ENCODE measurements at places on chromosomes 11 and 22.

GRCh38 chr11:33910958-33911339 lies 19.1 kb upstream of the LMO2 start:
- DNase-seq, result no peak

DNA sequence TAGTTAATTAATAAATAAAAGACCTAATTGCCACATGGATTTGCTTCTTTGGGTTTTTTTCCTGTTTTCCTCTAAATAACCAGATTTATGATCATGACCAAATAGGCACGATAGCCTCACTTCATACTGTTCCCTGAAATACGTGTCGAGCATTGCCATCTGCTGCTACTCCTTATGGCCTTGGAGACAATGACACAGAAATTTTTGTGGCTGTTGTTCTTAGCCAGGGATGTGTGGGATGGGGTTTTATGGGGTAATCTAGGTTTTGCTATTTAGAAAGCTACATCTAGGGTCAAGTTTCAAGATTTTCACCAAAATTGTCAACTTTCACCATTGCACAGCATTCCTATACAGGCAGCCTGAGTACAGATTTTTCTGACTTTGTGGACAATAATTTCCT lies 145.2 kb downstream of the DBX1 start:
- no peak for DNase-seq

DNA sequence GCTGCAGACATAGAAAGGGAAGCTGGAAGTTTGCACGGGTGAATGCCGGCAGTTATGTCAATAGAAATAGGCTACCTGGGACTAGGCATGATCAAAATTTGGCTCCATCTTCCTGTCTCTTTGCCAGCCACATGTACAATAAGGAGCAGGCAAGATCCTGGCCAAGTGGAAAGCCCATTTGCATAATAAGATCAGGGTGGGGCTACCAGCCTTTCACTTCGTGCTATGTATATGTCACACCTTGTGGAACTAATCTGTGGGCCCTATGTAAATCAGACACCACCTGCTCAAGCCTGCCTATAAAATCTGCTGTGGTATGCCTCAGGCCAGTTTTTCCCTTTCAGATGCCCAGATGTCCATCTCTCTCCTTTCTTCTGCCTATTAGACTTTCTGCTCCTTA lies 79.3 kb upstream of the DRD2 start:
- no peak for DNase-seq

- no peak for DNase-seq
Measured at GRCh38 chr22:27240298-27241075, 561.1 kb downstream of the MN1 start.

- DNase-seq, result no peak
Measured at GRCh38 chr11:111512296-111513239, at the start of gene BTG4. BTG4 (minus strand) TSS chr11:111512386; CDS start chr11:111498776, 13,610 bp downstream.

DNA sequence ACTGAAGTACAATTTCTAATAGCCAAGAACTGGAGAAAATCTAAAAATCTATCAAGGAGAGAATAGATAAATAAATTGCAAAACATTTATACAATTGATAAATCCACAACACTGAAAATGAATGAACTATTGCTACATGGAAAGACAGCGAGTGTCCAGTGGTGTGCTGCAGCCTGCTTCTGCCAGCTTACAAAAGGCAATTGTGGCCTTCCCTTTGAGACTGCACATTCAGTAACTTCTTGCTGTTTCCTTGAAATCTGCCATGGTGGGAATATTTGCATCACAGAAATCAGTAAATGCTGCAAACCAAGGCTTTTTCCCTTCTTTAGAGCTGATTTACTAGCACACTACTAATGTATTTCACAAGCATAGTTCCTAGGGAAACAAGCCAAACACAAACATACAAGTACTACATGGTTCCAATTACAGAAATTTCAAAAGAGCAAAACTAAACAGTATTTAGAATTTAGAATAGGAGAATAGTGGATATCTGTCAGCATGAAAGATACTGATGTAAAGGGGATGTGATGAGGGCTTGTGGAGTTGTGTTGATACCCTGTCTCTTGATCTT lies 76.9 kb upstream of the TRIM77 start:
- DNase-seq, result no peak

GRCh38 chr22:46934746-46935491 lies 172.5 kb downstream of the TBC1D22A start:
- peak; percentile 57 for DNase-seq

DNA sequence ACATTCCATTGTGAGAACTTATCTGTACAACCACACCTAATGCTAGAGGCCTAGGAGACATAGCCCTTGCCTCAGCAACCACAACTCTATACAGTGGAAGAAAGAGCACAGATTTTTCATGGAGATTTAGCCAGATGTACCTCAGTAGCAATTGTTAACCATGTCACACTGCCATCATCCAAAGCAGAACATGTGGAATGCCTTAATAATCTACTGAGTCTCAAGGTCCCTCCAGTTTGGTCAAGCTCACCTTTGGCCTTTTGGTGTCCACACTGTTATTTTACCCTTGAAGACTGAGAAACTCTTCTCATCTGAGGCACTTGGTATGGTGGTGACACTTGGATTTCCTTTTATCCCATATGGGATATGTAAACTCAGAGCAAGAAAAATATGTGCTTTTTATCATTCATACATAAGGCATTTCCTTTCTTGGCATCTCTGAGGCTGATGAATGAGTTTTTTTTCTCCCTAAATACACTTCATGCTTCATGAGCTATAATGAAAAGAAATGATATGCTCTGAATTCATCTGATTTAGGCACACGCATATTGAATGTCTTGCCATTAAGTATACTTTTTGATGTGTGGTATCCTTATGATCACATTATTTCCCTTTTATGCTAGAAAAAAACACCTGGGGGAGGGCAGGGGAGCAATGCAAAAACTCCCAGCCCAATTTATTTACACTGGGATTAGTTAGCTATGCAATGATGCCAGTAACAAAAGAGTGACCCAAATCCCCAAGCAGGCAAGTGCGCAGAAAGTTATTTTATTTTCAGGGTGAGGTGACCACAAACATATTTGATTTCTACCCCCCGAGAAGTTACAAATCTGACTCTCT lies 63.3 kb upstream of the ME3 start:
- DNase-seq, result peak; percentile 92

GRCh38 chr22:45155050-45155840 lies 8.5 kb upstream of the NUP50 start:
- no peak for DNase-seq

DNA sequence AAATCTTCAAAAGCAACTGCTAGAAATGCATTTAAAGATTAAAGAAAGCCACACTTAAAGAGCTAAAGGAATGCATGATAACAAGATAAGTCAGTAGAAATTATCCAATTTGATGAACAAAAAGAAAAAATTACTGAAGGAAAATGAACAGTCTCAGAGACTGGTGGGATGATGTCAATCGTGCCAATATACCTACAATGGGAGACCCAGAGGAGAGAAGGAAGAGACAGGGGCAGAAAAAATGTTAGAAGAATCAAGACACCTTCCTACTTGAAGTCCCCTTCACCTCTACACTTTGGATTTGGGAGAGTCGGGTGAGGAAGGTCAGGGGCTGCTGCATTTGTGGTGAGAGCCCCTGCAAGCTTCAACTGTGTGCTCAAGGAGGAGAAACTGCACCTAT lies 216.3 kb downstream of the BUD13 start:
- no peak for DNase-seq

- DNase-seq, result no peak
Measured at GRCh38 chr11:16911186-16911585, 103.0 kb downstream of the PLEKHA7 start.

GRCh38 chr11:72405009-72405408 lies 29.3 kb downstream of the CLPB start:
- no peak for DNase-seq

GRCh38 chr11:117510646-117511045 lies 183.0 kb downstream of the CEP164 start:
- no peak for DNase-seq

DNA sequence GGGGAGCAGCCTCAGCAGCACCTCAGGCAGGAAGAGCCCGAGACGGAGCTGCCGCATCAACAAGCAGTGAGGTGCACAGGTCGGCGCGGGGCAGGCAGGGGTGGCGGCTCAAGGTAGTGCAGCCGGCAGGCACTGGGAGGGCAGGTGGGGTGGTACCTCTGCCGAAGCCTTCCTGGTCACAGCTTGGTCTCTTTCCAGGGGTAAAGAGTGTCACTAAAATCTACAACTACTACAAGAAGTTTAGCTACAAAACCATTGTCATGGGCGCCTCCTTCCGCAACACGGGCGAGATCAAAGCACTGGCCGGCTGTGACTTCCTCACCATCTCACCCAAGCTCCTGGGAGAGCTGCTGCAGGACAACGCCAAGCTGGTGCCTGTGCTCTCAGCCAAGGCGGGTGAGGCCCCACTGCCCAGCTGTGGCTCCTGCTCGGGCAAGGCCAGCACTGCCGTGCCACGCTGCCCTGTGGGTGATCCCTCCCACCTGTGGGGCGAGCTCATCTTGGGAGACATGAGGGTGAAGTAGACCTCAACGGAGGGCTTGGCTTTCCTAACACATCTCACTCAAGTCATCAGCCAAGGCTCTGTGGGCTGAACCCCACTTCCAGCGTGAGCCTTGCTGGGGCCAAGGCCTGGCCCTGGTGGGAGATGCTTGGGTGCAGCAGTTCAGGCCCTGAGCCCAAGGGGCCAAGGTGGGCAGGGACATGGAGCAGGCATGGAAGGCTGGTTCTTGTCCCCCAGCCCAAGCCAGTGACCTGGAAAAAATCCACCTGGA lies 13.6 kb downstream of the GATD1 start:
- no peak for DNase-seq

GRCh38 chr11:33266393-33267215 lies 9.4 kb downstream of the HIPK3 start:
- peak; percentile 31 for DNase-seq

DNA sequence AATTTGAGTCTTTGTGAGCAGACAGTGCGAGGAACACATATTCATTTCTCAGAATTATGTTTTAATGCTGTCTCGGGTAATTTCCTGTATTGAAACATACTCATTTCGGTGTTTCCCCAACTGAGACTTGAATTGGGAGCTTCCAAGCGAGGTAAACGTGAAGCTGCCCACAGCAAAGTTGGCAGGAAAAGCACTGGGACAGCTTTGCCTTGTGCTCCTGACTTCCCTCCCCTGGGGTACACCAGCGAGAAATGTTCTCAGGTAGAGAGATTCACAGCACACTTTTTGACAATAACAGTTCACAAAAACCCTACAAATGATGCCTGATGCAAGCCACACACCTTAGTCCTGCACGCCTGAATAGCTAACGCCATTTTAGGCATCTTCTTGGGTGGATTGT lies 3.1 kb downstream of the HTR3B start:
- DNase-seq, result no peak

GRCh38 chr11:122248939-122249338 lies 132.9 kb upstream of the BLID start:
- DNase-seq, result no peak

GRCh38 chr22:49025791-49026493 lies 801.7 kb downstream of the BRD1 start:
- DNase-seq, result no peak

- DNase-seq, result no peak
Measured at GRCh38 chr22:20157430-20158183, 6.8 kb upstream of the CCDC188 start.

DNA sequence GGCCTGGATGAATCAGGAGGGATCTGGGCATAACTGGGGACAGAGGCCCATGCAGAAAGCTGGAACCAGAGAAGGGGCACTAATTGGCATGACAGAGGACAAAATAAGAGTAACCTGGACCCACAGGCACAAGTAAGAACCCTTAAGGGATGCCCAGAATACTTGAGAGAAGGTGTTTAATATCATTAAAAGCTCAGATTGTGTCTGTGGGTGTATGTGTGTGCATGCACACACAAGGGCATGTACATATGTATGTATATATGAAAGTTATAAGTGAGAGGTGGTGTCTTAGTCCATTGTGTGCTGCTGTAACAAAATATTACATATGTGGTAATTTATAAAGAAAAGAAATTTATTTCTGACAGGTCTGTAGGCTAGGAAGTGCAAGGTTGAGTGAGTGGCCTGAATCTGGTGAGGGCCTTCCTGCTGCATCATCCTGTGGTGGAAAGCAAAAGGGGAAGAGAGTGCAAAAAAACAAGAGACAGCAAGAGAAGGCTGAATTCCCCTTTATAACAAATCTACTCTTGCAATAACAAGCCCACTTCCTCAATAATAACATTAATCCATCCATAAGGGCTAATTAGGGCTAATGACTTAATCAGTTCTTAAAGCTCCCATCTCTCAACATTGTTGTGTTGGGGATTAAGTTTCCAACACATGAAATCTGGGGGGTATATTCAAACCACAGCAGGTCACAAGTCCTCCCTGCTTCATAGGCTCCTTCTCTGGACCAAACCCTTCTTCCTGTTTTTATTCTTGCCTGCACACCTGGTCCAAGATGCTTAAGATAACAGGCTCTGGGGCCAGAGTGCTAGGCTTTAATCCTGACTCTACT lies 68.3 kb upstream of the POU2AF2 start:
- no peak for DNase-seq

GRCh38 chr22:20219667-20220628 lies 48.2 kb downstream of the RTN4R start:
- DNase-seq, result no peak

DNA sequence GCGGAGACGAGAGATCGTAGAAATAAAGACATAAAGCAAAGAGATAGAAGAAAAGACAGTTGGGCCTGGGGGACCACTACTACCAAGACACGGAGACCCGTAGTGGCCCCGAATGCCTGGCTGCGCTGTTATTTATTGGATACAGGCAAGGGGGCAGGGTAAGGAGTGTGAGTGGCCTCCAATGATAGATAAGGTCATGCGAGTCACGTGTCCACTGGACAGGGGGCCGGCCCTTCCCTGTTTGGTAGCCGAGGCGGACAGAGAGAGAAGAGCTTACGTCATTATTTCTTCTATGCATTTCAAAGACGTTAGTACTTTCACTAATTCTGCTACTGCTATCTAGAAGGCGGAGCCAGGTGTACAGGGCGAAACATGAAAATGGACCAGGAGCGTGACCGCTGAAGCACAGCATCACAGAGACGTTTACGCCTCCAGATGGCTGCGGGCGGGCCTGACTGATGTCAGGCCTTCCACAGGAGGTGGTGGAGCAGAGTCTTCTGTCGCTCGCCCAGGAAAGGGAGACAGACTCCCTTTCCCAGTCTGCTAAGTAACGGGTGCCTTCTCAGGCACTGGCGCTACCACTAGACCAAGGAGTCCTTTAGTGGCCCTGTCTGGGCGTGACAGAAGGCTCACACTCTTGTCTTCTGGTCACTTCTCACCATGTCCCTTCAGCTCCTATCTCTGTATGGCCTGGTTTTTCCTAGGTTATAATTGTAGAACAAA lies 24.8 kb downstream of the PPP6R2 start:
- no peak for DNase-seq

DNA sequence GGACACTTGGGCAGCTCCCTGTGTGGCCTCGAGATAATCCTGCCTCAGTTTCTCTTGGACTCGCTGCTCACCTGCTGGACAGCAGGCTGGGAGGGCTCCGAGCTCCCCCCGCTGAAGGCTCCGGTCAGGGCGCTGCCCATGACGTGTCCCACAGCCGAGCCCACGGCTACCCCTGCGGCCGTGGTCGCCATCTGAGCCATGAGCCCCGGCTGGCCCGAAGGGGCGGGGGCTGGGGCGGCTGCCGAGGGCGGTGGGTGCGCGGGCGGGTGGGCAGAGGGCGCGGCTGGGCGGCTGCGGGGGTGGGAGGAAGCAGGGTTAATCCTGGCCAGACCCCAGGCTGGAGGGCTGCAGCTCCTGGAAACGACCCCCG lies 484 bp downstream of the CHCHD10 start:
- DNase-seq, result no peak
